ENCODE measurements at places on chromosomes 6 and 20. TPM values are rescaled to one million over a fixed set of nuclear protein-coding genes. Genes with fewer than 3 reads are reported as not detected.

DNA sequence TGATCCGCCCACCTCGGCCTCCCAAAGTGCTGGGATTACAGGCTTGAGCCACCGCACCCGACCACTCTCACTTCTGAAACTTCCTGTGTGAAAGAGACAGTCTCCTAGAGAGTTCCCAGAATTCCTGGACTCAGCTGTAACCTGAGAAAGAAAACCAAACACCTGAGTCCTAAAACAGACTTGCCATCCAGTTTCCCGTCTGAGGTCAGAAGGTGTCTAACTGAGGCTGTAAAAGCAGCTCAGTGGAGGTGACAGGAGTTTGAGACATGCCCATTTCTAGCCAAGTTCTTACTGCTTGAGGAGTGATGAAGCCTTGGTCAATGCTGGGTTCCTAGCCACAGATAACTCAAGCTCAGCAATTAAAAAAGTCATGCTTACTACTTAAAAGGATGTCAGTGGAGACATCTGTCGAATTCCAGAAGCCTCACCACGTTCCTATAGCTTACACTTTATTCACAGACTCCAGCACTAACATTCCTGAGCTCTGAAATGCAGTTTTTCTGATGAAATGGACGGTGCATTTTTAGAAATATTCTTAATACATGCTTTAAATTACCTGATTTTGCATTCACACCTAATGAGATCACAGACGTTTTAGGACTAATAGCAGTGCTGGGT is 6.1 kb downstream of the UQCC2 start:
- ATAC-seq: no peak

- ATAC-seq: no peak
Measured at GRCh38 chr20:63404129-63405085, 43.3 kb upstream of the CHRNA4 start.

- peak; percentile 16 for ATAC-seq
Measured at GRCh38 chr20:34980543-34981233, 25.0 kb downstream of the MYH7B start.

GRCh38 chr20:38133680-38134426 is 31.2 kb downstream of the TGM2 start:
- no peak for ATAC-seq

DNA sequence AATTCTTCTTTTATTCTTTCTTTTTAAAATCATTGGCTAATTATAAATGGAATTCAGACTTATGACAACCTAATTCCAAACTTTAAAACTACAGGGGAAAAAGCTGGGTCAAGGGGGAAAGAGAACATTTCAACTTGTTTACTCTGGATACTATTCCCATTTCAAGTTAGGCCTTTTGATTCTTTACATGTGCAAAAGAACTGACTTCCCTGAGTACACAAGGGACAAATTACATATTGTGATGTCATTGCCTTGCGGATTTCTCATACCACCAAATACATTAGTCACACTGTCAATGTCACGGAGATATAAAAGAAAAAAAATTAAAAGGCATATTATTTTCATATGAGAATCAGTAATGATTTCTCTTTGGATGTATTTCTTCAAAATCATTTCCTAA is 96.5 kb upstream of the TBX18 start:
- no peak for ATAC-seq

DNA sequence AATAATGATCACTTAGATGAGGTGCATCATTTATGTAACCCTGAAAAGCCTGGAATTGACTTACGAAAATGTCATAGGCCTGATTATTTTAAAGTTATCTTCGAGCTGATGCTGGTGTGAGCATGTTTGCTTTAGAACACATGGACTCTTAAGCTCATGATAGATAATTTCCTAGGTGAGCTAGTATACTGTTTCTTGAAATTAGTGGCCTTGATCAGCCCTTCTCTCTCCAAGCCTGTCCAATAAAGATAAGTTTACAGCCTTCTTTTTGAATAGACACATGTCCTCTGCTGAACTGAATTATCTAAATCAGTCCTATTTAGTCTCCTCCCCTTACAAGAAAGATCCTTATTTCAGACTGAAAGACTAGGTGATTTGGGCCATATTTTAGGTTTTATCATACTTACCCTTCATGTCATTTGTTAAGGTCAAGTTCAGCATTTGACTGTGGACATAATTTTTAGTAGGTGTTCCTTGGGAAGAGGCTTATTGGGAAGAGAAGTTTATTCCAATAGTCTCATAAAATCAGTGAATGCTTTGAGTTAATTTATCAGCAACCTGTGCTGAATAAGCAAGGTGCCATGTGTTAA is 15.3 kb downstream of the FOXO3 start:
- ATAC-seq: no peak

Gene KLHDC3
- total RNA-seq: 137 TPM

Gene FOXA2
- not detected for total RNA-seq

DNA sequence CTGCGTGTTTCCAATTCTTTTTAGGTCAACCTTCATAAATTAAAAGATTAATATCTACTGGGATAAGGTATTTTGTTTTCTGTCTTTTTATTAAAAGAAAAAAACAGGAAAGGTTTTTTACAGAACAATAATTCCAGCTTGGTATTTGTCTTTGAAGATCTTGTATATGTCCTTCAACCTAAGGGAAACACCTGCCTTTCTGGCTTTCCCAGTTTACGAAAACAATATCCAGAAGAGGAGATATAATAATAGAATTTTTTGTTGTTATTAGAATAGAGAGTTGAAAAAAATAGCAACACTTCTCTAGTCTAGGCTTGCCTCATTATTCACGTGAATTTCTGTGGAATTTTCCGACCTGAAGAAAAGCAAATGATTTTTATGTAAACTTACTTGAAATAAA is 37.9 kb upstream of the CCN2 start:
- no peak for ATAC-seq

- peak; percentile 36 for ATAC-seq
Measured at GRCh38 chr20:5135363-5136012, 8.7 kb downstream of the CDS2 start.

- ATAC-seq: no peak
Measured at GRCh38 chr6:132298344-132298949, 102.8 kb downstream of the MOXD1 start.

- ATAC-seq: no peak
Measured at GRCh38 chr6:36851626-36852025, 12.4 kb upstream of the CPNE5 start.

- no peak for ATAC-seq
Measured at GRCh38 chr6:13290335-13290734, 38.0 kb downstream of the TBC1D7 start.

DNA sequence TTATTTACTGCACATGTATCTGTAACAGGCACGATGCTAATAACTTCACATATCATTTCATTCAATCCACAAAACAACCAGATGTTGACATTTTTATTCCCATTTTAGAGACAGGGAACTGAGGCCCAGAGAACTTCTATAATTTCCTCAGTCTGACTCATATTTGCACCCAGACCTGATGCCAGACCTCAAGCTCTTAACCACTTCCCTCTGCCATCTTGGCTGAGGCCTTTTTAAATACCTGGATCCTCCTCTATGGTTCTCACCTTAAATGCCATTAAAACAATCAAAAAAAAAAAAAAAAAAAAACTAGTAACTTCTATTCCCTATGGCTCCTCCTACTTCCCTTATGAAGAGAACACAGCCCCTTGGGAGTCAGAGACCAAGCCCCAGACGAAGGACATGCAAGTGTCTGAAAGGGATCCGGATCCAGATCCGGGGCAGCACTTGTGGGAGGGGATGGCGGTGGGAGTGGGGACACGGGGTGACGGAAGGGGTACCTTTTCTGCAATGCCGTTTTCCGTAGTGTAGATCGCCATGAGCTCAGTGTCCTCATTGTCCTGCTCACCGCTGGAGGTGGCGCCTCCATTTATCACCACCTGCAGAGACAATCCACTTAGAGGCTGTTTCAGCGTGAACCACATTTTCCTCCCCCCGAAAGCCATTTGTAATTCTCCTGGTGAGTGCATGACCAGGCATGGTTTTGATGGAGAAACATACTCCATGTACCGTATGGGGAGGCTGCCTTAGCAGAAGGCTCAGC is 88.7 kb downstream of the SLC23A2 start:
- no peak for ATAC-seq

- ATAC-seq: no peak
Measured at GRCh38 chr20:2088891-2089290, 12.7 kb upstream of the STK35 start.

DNA sequence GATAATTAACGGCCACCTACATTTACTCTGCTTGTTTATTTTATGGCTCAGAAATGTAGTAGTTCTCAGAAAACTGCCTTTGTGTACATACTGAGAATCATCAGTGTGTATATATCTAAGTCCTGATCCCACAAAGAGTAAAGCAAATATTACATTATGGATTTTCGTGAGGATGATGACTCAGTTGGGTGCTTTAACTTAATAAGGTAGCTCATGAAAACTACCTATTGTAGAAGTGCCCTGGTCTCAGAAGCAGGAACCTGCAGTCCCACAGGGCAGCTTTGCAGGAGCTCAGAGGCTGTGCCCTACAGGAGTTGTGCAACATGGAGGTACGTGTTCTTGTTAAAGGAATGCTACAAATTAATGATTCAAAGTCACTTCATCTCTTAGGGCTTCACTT is 108.2 kb downstream of the PLG start:
- no peak for ATAC-seq

DNA sequence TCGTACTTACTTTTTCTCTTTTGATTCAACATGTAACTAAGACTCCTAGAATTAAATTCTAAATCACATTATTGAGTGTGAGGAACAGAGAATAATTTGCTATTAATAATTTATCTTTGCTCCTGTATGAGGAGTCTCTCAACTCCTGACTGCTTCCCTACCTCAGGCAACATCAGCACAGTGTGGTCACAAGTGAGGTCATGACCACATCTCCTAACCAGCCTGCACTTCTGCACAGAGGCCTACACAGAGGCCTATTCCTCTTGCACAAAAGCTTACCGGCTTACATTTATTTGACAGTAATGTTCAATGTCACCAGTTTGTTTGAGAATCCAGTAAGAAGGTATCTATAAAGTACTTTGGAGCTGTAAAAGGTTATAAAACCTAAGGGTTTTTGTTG is 637.4 kb upstream of the MARCKS start:
- no peak for ATAC-seq

GRCh38 chr6:95501032-95501904 is 76.1 kb upstream of the MANEA start:
- ATAC-seq: no peak

GRCh38 chr6:127177030-127177922 is 58.8 kb downstream of the RSPO3 start:
- ATAC-seq: peak; percentile 73

DNA sequence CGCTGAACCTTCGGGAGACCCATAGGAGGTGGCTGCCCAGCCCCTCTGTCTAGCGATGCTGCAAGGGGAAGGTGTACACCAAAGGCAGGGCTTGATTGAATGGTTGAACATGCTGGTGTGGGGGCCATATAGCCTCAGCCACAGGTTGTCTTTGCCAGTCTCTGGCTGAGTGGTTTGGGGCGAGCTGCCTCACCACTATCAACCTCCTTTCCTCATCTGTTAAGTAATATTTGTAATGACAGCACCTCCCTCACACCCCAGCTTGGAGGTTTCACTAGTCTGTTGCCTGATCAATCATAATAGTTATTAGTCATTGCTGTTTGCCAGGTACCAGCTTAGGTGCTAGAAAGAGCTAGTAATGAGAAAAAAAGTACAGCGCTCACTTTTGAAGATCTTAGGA is 11.8 kb upstream of the ZNF831 start:
- ATAC-seq: no peak

GRCh38 chr20:39878320-39878719 is 810.7 kb downstream of the MAFB start:
- ATAC-seq: no peak

DNA sequence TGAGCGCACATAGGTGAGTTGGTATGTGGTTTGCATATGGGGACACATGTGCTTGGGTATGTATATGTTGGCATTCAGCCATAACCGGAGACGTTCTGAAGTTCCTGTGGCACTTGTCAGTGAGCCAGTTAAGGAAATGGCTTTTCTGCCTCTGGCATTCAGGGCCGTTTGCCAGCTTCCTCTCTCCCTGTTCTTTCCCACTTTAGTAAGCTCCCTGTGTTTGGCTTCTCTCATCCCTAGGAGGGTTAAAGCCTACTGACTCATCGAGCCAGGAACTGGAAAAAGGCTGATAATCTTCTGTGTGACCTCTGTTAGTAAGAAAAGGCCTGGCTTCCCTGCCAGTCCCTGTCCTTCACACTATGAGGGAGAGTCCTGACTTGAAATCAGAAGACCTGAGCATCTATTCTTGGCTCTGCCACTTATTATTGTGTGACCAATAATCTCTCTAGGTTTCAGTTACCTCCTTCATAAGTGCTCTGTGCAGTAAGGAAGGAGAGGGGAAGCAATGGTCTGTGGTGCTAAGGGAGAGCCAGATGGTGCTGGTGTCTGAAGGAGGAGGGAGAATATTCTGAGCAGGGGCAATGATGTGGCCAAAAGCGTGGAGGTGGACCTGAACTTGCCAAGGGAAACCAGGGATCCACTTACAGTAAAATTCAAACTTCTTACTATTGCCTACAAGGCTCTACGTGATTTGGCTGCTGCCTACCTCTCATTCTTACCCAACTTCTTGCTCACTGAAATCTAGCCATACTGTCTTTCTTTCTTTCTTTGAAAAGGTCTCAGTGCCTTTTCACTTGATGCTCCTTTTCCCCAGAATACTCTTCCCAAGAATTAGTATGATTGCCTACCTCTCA is 31.4 kb downstream of the ACSS2 start:
- ATAC-seq: peak; percentile 74

DNA sequence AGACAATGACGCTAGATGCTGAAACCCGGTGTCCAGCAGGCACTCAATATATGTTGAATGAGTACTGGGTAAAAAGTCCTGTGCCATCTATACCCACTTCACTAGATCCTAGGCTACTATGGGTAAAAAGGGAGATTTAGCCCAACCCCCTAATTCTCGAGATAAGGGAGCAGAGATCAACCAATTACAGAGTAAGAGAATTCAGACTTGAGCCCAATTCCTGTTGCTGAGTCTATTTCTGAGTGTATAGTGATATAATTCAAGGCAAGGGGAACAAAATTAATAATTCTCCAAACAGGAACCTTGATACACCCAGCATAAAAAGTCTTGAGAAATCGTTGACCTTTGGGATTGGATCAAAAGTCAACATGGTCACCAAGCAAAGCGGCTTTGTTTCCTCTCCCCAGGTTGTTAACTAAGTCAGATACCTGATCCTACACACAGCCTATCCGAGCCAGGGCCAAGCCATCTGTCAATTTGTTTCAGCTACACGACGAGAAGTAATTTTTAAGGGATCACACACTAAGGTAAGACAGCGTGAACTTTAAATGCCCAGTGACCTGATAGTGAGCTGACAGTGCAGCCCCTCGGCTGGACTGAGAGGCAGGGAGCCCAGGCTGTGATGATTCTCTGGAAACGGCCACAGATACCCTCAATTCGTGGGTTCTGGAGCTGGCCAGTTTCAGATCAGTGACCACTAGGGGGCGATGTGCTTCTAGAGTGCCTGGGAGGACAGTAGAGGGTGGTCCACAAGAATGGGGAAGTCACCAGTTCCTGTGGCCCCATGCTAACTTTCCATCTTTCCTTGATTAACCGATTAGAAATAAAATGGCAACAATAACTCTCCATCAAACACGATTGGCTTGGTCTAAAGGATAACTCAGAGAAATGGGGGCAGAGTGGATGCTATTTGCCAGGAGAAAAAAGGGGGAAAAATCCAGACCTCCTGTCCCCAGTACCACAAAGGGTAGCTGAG is 46.2 kb downstream of the SLC22A23 start:
- no peak for ATAC-seq

Gene ERVFRD-1
- total RNA-seq: 0.27 TPM

- ATAC-seq: no peak
Measured at GRCh38 chr6:33745548-33745947, 1.2 kb downstream of the IP6K3 start.

GRCh38 chr6:2853769-2854395 is 12.2 kb upstream of the SERPINB1 start:
- ATAC-seq: peak; percentile 62
